Suppressor macrophage treated with lipopolysaccharide for 1 hour (primary cell): ENCODE measurements at places on chromosomes 1 and 21.

GRCh38 chr1:199404191-199404590 is 623.3 kb upstream of the NR5A2 start:
- DNase-seq, result peak; percentile 5

GRCh38 chr1:54695764-54696163 is 19.9 kb upstream of the TTC4 start:
- no peak for DNase-seq

DNA sequence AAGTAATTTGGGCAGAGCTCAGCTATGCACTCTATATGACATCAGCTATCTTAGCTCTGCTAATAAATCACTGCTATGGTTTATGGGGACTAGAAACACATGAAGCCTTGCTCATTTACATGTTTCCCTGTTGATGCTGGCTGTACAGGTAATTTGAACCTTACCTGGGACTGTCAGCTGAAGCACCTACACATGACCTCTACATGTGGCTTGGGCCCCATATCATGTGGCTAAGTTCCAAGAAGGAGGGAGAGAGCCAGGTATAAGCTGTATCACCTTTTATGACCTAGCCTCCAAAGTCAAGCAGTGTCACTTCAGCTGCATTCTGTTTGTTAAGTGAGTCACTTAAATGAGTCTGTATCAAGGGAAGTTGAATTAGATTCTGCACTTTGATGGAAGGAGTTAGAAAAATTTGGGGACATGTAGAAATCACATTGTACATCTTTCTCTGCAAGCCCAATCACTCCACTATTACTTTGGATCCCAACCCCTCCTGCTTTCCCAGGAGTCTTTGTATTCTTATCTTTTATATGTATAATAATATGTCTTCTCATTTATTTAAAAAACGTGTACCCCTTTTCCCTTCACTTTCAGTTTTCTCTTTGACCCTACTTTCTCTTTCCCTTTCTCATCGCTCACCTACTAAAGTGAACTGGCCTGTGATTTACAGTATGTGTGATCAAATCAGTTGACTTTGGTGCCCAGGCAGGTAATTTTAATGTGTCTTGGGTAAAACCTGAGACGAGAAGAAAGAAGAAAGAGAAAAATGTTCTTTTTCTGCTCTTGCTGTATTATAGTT is 53.4 kb upstream of the PRKACB start:
- peak; percentile 14 for DNase-seq

- DNase-seq, result no peak
Observed at GRCh38 chr1:198030682-198031081, 113.5 kb downstream of the LHX9 start.

GRCh38 chr1:51898090-51898734 is 19.7 kb upstream of the NRDC start:
- no peak for DNase-seq

DNA sequence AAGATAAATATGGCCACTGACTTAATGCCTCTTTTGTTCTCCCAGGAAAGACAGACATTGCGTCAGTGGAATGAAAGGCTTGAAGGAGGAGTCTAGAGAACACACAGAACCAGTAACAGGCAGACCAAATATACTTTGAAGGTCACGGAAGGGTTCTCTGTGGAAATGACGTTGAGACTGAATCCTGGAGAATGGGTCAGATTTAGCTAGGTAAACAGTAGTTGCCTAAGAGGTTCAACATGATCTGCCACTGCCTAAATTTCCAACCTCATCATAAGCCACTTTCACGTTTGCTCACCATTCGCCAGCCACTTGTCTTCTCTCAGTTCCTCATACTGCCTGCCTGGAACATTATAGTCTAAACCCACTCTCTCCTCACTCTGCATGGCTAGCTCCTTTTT is 20.5 kb downstream of the PLA2G4A start:
- peak; percentile 71 for DNase-seq

DNA sequence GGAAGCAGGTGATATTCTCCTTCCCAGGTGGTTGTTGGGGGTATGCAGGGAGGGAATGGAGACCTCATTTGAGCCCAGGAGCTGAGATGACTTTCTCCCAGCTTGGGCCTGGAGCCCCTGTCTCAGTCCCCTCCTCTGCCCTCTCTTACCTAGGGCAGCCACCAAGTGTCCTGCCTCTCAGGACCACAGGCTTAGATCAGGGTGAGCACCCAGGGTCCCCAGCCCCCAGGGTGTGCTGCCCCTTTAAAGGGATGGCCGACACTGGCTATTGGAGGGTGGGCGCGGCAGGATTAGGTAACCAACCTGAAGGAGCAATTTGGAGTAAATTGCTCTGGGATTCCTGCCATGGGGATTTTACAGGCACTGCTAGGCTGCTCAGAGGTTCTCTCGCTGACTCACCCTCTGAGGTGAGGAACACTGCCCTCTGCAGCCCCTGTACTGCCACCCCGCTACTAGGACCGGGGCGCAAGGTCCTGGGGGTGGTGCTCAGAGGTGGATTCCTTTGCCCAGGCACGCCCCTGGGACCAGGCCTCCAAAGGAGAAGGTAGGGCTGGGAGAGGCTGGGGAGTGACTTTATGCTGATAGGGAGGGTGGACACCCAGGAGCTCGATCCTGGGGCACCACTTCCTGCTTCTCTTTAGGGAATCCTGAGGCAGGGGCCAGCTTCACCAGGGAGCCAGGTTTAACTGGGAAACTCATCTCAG is 1.5 kb downstream of the RPS6KA1 start:
- peak; percentile 60 for DNase-seq

GRCh38 chr21:31348188-31348587 is 4.1 kb upstream of the TIAM1 start:
- no peak for DNase-seq

GRCh38 chr1:201215531-201216357 is 25.1 kb downstream of the IGFN1 start:
- no peak for DNase-seq

DNA sequence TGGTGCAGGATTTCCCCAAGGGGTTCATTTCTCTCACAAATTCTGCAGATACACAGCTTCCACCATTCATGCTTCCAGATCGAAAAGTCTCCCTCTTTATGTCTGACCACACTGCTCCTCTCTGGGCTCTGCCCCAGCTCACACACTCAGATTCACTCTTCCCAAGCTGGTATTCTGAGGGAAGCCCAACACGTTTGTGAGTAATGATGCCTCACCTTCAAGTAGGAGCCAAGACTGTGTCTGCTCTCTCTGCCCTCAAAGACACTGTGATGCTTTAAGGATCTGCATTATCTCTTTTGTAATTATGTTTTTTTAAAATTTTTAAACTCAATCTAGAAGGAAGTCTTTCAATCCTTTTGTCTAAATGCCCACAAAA is 19.8 kb downstream of the PRAMEF11 start:
- DNase-seq, result no peak

- DNase-seq, result peak; percentile 15
Observed at GRCh38 chr1:116777831-116778830, 23.9 kb downstream of the CD2 start.

- DNase-seq, result peak; percentile 8
Observed at GRCh38 chr1:26237230-26237966, 3.4 kb downstream of the CEP85 start.

DNA sequence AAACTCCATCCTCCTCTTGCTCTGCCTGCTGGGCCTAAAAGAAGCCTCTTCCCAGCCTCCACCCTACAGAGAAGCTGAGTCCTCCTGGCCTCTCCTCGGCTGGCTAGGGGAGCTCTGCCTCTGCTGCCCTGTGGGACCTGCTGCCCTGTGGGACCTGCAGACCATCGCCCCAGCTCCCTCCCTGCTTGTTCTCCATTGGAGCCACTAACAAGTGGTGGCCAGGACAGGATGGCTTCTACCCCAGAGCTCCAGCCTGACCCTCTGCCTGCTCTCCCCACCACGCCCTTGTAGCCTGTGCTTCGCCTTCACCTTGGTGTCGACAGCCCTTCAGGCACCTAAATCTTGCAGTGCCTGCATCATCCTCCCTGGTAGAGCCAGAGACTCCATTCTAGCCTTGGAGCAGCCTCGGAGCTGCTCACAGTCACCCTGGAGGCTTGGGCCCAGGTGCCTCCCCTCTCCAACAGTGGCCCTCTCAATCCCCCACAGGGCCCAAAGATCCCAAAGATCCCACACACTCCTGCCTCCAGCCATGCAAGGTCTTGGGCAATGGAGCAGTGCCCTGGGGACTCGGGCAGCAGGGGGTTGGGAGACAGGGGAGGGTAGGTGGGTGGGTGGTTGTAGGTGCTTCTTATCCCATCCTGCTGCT is 3.0 kb downstream of the EPS8L3 start:
- no peak for DNase-seq

- DNase-seq, result peak; percentile 78
Observed at GRCh38 chr1:92951141-92951582, 10.1 kb downstream of the DIPK1A start.

DNA sequence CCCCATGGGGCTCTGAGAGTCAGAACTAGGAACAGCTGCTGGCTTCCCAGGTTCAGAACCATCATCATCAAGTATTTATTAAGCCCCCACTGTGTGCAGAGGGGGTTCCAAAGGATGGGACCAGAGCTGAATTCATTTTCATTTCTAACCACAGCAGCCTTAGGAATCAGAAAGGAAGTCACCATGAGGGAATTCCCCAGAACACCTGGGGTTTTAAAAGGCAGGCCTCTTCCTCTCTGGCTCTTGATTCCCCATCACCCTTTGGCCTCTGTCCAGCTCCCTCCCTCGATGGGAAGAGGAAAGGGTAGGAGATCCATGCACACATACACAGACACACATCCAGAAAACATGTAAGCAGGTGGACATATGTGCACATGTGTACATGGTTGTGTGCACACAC is 1.3 kb upstream of the KCNN3 start:
- no peak for DNase-seq

DNA sequence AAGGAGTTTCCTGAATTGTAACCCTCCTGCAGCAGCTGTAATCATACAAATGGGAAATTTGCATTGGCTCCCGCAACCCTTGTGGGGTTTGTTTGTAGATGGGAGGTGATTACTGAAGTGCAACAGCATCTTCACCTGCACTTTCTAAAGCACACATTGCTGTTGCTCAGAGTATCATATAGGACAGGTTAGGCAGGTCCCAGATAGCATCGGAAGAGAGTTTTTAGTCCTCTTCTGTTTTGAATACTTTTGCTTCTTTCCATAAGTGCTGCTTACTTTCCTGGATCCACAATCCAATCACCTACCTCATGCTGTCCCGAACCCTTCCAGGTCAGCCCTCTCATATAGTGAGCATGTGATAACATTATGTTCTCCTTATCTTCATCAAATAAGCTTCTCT is 300.4 kb downstream of the PTPRC start:
- DNase-seq, result no peak

GRCh38 chr21:33126569-33126968 is 56.6 kb downstream of the OLIG1 start:
- no peak for DNase-seq

- peak; percentile 29 for DNase-seq
Observed at GRCh38 chr1:3564921-3565831, 46.1 kb downstream of the MEGF6 start.
